ENCODE measurements at places on chromosomes 13 and 19.

GRCh38 chr13:48112896-48113755 lies 18.2 kb upstream of the MED4 start:
- DNase-seq = no peak

- no peak for DNase-seq
Measured at GRCh38 chr19:40231544-40232424, 5.3 kb upstream of the CCNP start.

DNA sequence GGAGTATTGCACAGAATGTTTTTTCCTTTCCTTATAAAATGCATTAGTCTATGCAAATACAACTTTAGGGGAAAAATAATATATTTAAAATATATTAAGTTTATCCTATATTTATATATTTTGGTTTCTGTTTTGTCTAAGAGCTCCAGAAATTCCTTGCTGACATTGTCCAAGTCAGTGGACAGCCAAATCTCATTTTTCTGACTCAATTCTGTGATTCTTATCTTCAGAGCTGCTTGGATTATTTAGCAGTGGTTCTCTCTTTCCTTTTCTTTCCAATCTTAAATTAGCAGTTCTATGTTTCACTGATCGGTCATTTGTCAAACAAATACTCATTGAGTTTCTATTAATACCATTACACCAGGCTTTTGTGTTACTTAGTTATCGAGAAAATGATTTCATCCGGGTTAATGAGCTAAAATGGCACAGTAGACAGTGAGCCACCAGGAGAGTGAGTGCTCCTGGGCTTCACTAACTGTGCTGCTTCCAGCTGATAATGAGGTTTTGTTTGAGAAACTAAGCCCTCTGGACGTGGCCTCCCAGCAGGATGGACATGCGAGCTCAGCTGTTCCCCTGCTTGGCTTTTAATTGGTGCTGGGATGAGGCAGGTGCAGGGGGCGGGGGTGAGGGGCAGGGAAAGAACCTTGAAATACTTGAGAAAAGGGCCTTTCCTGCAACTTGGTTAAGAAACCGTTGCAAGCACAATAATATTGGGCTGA lies 44.0 kb downstream of the ATP11A start:
- no peak for DNase-seq

GRCh38 chr19:1102407-1103131 lies 1.2 kb upstream of the GPX4 start:
- DNase-seq = peak; percentile 96
